ENCODE measurements at places on chromosomes 7 and 10.

DNA sequence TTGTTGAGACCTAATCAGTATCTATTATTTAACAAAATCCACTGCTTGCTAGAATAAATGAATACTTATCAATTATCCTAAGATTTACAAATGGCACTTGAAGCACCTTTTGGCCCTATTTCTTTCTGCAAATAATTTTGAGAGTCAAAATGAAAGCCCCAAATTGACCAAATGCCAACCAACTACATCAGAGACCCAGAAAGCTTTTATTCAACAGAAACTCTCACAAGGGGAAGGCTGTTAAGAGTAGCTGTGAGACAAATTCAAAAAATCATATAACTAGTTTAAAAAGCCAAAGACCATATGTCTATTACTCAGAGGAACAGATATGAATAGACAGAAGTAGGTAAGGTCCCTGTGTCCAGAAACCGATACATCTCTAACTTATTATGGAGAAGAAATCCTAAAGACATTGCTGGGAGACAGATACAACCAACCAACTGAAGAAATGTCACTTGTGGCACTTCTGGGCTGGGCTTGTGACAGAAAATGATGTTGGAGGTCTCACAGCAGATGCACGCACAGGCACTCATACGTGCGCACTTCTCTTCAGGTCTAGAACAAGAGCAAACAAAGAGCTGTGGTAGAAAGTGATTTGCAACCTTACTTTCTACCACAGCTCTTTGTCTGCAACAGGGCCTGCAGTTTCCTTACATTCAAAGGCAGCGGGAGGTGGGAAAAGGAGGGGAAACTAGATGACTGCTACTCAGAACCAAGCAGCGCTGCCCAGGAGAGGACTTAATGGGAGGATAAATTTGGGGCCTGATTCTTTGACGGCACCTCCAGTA lies 58.6 kb upstream of the KCNIP2 start:
- no peak for DNase-seq

- no peak for DNase-seq
Observed at GRCh38 chr10:103276251-103276895, 565 bp upstream of the INA start.

- no peak for DNase-seq
Observed at GRCh38 chr10:96606946-96607345, 20.1 kb upstream of the TM9SF3 start.

GRCh38 chr10:97904018-97904381 lies 54.4 kb downstream of the GOLGA7B start:
- DNase-seq = no peak

- DNase-seq = no peak
Observed at GRCh38 chr7:81162771-81163525, 244.1 kb upstream of the SEMA3C start.

Data from activated T-helper 1 cell treated with Interleukin-2 at 50 U/mL for 16 hours (primary cell).